ENCODE measurements at places on chromosomes 13 and 19.

DNA sequence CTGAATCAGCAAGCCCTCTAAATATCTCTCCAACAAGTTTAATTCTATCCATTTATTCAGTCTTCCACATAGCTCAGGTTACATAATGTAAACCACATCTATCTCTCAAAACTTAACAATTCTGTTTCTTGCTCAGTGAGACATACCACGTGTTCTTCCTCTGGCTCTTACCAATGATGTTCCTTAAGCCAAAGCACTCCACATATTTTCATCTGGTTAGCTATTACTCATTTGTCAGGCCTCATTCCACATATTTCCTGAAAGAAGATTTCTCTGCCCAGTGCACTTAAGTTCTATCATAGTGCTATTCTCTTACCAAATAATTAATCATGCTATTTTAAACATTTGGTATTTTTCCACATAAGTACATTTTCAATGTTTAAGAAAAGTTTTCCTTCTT is 403.3 kb upstream of the ATXN8OS start:
- peak; percentile 79 for DNase-seq

GRCh38 chr19:41428481-41428859 is 1.3 kb upstream of the B3GNT8 start:
- no peak for DNase-seq

DNA sequence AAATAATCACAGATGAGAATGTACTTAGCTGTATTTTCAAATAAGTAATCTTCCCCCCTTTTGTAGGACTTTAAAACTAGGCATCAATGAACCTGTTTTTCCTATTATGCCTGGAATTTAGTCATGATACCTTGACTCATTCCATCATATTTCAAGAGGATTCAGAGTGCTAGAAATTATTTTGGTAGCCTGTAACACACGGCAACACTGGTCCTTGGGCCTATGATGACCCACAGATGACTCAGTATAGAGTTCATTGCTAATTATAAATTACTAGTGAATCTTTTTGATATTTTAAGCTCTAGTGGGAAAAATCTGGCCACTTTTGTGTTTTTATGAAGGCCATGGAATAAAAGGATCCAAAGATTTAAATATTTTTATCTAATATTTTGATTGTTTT is 26.0 kb upstream of the GARRE1 start:
- no peak for DNase-seq

- DNase-seq, result no peak
These were observed 1.1 kb downstream of the NLRP13 start for GRCh38 chr19:55930996-55931515.

DNA sequence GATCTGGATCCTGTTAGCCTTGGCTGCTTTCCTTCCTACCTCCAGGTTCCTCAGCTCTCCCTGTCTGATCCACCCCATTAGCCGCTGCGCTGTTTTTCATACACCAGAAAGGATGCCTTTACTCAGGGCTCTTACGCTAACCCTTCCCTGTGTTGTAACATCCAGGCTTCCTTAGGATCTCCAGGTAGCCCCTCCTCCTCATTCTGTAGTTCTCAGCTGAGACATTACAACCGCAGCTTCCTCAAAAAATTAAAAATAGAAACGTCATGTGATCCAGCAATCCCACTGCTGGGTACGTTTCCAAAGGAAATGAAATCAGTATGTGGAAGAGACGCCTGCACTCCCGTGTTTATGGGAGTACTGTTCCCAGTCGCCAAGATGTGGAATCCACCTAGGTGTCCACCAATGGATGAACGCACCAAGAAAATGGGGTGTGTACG is 18.4 kb upstream of the MYADM start:
- no peak for DNase-seq

DNA sequence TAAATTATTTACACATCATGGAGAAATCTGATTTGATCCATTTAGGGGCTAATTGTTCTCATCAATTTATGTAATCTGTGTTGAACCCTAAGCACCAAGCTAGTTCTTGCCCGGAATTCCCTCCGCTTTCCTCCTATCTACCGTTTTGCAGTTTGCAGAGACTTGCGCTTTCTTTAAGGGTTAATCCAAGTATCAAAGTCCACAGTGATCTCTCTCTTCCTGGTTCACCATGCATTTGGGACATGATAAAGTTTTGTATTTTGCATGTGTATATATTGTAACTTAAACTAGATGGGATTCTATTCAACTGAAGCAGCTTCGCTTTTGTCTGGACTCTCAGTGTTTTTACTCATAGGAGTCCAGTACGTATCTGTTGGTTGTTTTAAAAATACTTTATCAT is 13.8 kb upstream of the KLF5 start:
- DNase-seq, result no peak

GRCh38 chr19:30064348-30064699 is 122.3 kb downstream of the URI1 start:
- DNase-seq, result no peak

GRCh38 chr19:45769821-45770191 is 754 bp upstream of the SIX5 start:
- no peak for DNase-seq

DNA sequence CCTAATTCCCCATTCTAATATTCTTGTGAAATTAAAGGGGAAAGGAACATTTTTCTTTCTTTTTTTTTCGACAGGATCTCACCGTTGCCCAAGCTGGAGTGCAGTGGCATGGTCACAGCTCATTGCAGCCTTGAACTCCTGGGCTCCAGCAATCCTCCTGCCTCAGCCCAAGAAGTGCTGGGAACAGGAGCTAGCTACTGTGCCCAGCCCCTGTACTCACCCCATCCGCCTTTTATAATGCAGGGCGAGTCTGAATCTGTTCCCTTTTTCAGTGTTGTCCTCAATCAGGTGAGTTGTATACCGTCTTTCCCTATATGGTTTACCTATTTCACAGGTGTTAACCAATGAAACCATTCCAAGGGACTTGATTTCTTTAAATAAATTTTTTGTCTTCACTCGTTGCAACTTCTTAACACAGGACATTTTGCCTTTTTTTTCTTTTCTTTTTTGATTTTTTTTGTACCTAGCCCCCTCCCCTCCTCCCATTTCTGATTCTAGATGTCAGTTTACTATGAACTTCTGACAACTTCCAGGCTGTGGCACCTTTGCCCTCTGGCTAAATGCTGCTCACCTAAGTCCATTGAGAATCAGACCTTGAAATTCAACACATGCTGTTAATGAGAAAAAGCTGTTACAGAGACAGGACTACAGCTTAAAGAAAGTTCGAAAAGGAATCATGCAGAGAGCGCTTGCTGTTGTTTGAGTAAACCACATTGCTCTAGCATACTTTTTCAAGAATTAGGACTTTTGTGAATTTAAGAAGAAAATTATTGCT is 562.1 kb upstream of the KLF12 start:
- no peak for DNase-seq
